Cerebellar nuclear complex (tissue), 1 donor: ENCODE measurements at places on chromosomes 12 and 14.

DNA sequence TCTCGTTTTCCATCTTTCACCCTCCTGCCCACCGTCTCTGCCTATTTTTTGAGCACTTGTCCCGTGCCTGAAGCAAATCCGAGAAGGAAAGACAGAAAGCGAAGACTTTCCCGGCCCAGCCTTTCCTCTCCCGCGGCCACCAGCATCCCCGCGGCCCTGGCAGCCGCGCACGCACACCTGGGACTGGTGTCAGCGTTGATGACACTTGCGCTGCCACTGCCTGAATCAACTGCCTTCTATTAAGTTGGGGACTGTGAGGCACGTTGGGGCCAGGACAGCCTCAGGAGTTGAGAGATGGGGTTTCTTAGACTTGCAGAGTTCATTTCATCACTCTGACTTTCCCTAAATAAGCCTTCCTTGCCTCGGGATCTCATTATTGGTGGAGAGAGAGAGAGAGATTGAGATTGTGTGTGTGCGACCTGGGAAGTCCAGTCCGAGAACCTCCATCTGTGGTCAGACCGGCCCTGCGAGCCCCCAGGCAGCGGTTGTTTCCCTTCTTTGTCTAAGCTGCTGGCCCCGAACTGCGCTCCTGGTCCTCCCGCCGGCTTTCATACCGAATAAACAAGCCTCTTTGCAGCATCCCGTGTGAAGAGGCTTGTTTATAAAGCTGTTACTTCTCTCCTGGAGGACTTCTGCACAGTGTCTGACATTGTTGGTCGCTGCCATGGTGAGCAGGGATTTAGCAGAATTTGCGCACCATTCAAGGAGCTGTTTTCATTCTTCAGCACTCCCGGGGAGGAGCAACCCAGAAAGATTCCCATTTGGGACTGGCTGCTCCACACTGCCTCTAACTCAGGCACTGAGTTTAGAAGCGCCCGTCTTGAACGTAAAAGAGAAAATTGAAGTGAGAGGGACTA, 1.5 kb downstream of the PDZRN4 start:
- DNase-seq: no peak

DNA sequence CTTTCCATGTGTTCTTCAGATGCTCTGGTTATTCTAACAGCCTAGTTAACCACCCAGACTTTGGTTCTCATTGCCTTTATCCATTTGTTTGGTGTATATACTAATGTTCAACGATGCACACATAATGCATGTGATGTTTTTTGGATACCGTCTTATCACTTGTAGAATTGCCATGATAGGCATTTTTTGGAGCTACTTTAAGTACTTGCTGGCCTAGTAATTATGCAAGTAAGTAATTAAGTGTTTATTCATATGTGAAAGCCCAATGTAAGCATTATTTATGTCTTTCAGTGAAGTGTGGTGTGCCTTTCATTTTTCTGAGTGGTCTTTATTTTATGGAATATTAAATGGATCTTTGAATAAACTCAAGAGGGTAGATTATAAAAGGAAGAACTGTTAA, 14.2 kb downstream of the RAP1B start:
- no peak for DNase-seq

DNA sequence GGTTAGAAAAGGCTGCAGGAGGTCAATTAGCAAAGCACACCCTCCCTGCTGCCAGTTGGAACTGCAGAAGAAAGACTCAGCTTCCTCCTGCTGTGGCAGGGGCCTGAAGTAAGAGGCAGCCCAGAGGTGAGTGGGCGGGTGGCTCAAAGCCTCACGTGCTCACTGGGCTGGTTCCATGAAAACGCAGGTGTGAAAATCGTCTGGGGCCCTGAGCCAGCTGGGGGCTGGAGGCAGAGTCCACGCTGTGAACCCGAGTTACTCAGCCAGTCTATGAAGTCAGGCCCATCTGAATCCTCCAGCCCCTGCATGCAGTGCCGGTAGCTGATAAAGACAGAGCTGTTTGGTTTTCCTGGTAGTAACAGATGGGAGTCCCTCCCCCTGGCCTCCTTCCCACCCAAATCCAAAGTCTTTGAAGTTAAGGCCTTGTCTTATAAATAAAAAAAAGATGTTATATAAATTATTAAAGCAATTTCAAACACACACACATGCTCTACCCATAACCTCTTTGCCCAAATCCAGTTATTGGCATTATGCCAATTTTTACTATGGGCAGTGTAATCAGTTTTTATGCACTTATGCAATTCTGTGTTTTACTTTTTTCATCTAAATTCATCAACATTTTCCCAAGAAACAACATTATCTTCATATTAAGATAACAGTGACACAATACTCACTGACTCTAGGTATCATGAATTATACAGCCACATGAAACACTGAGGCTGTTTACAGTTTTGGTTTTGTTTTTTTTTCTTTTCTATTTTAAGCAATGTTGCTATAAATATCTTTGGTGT, 57.9 kb upstream of the PNMA1 start:
- no peak for DNase-seq

DNA sequence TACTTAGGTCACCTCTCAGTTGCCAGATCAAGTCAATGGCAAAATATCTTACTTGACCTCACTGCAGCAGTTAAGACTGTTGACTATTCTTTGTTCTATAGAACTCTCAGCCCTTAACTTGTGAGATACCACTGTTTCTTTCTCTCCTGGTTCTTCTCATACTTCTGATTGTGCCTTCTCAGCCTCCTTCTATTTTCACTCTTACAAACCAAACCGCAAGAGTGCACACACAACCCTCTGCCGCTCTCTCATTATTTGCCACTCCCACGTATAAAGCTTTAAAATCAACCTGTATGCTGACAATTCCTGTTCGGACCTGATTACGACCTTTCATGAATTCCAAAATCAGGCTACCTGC, 4.5 kb downstream of the E2F7 start:
- DNase-seq: no peak

- no peak for DNase-seq
Observed at GRCh38 chr12:86264451-86265328, 8.5 kb upstream of the MGAT4C start.

DNA sequence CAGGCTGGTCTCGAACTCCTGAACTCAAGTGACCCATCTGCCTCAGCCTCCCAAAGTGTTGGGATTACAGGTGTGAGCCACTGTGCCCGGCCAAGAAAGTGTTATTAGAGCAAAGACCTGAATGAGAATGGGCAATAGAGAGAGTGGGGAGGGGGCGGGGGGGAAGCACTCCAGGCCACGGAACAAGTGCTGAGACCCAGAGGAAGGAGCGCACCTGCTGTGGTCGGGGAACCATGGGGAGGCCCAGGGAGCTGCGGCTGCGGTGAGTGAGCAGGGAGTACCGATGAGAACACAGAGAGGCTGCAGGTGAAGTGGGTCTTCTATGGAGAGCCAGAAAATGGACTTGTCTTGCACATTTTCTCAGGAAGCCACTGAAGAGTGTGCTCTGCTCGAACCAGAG, 10.8 kb downstream of the SMIM41 start:
- no peak for DNase-seq

- no peak for DNase-seq
Observed at GRCh38 chr14:81400852-81401251, 728 bp upstream of the STON2 start.

- DNase-seq: no peak
Observed at GRCh38 chr12:3045989-3046388, 31.2 kb upstream of the TSPAN9 start.

DNA sequence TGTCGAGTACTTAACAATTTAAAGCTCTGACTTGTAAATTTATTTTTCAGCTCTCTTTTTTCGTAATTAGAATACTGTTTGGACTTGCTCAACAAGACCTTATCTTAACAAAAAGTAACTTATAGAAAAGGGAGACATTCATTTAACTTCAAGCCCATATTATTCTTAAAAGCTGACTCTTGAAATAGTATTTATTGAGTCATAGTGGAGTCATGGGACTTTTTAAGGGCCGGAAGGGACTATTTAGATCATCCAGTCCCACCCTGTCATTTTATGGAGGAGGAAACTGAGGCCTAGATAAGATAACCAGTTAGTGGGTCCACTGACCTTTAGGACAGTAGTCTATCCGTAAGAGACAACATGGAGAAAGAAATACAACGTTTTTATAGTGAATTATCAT, 1.5 kb downstream of the RAP1B start:
- DNase-seq: no peak

GRCh38 chr12:42144158-42144407, 591 bp downstream of the GXYLT1 start:
- no peak for DNase-seq

- DNase-seq: no peak
Observed at GRCh38 chr14:93998871-93999403, 1.8 kb downstream of the CCDC197 start.

DNA sequence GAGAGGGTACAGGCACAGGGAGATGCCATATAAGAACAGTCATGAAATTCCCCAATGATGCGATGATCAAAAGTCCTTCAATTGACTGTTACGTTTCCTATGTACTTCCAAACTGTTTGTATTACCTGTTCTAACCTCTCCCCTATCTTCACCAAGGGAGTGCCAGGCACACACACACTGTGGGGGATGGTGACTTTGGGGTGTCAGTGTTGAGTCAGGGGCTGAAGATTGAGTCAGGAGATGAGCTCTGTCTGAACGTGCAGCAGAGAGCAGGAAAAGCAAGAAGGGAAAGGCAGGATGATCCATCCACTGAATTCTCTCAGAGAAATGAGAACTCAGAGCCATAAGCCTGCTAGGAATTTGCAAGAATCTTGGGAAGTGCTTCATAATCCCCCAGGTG, 153.4 kb downstream of the EFCAB11 start:
- no peak for DNase-seq

DNA sequence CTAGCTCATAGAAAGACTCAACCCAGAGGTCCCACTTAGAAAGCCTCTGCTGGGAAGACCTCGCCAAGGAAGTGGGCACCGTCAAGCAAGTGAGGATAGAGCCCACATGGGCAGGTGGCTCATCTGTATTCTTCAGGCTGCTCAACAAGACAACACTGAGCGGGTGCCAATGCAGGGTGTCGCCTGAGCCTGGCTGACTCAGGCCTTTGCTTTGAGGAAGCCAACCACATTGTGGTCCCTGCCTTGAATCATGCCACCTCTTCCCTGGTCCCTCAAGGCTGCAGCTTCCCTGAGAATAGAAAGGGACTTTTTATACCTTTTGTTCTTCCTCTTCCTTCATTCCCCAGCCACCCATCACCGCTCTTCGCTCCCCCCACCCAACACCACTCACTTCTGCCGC, 2.1 kb upstream of the RNASE13 start:
- DNase-seq: no peak

GRCh38 chr14:50862036-50862570, 9.8 kb upstream of the ABHD12B start:
- no peak for DNase-seq

- no peak for DNase-seq
Observed at GRCh38 chr12:3622822-3623690, 129.9 kb downstream of the CRACR2A start.

- DNase-seq: no peak
Observed at GRCh38 chr12:132400011-132400641, 70.7 kb upstream of the GALNT9 start.

GRCh38 chr12:97022536-97023230, 115.6 kb downstream of the NEDD1 start:
- DNase-seq: no peak

DNA sequence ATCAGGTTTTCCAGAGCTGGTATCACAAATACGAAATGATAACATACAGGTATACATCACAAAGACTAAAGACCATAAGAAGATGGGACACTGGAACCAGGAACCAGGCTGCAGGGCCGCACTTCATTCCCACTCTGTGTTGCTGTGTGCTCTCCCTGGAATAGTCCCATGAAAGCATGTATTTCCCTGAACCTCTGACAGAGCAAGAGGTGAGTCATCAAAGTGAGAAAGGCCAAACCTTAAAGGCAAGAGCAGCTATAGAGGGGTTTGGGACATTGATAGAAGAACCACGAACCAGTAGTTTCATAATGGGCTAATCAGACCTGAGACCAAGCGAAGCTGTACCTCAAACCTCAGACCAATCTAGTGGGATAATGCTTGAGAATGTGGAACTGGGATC, 283.0 kb upstream of the PRKD1 start:
- no peak for DNase-seq

DNA sequence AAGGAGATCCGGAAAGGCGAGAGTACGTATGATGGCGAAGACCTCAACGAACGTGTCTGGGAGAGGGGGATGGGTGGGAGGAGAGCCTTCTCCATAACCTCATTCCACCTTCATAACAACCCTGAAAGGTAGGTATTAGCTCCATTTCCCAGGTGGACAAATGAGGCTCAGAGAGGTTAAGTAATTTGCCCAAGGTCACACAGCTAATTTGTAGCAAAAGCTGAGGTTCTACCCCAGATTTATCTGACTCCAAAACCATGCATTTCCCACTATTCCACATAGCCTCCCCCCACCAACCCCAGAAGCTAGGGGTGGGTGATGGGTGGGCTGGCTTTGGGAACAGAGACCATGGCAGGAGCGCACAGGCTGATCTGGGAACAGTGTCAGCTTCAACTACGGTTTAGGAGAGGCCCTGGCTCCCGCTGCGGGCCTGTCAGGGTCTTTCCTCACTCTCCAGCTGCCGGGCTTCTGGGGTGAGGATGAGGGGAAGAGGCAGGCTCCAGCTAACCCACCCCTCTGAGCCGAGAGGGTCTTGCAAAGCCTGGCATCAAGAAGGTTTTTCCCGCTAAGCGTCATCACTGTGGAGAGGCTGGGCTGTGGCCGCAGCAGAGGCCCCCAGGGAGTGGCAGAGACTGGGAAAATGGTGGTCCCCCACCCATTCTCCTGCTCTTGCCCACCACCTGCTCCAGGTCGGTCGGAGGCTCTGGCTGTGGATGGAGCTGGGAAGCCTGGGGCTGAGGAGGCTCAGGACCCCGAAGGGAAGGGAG, 8.9 kb downstream of the CHGA start:
- no peak for DNase-seq

- DNase-seq: no peak
Observed at GRCh38 chr14:100529561-100530031, 57.6 kb downstream of the BEGAIN start.

GRCh38 chr12:2374092-2374906, 321.5 kb downstream of the CACNA1C start:
- DNase-seq: no peak

DNA sequence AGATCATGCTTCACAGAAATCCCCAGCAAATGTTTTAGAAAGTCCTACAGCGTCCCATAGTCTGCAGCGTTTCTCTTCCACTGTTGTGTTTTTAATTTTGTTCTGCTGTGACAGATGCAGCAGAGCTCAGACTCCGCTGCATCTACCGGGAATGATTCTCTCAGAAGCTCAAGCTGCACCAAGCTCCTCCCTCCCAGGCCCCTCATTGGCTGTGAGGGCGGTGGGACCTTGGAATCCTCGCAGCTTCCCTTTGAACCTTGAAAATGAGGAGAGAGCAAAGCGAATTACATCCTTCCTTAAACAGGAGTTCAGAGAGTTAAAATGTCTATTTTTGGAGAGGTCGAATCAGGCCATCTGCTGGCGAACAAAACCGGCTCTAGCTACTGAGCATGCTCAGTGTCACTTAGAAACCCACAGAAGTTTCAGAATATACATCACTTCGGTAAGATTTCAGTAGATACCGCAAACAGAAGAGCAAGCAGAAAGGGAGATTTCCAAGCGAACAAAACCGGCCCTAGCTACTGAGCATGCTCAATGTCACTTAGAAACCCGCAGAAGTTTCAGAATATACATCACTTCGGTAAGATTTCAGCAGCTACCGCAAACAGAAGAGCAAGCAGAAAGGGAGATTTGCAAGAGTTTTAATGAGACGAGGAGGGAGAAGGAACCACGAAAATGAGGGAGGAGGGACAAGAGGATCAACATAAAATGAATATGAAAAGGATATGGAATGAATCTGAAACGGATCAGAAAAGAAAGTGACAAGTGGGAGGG, at the start of gene ABCD2:
Gene ABCD2, minus strand, starts transcription at position 144 of the 774 bp plus-strand sequence. CDS start 188 bp downstream, outside the sequence.
- peak; percentile 89 for DNase-seq

GRCh38 chr14:50678163-50678562, 10.1 kb upstream of the SAV1 start:
- no peak for DNase-seq
